ENCODE measurements at places on chromosomes 1 and 21.
A peak's percentile ranks its signal among the peaks of the same experiment; 100 is the strongest.

- peak; percentile 57 for DNase-seq
These were observed 3.4 kb downstream of the ADGRB2 start for GRCh38 chr1:31760471-31761470.

GRCh38 chr1:13792419-13792818 is 92.4 kb downstream of the PRDM2 start:
- no peak for DNase-seq

DNA sequence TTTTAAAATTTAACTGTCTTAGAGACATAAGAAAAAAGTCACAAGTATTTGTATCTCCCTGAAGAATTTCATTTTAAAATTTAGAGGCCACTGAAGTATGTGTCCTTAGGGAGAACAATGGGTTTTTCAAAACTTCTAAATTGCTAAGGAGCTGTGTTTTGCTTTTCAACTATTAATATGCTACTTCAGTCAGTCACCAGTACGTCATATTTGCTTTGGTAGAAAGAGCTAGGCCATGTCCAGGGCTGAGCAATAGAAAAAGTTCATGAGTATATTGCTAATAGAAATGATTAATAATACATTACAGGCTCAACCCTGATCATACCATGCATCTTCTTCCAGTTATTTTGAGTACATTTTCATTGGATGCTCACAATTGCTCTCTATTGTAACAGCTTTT is 1.7 kb upstream of the SGIP1 start:
- DNase-seq = no peak

GRCh38 chr1:67723620-67724019 is 38.6 kb downstream of the GADD45A start:
- peak; percentile 53 for DNase-seq

- no peak for DNase-seq
These were observed 224.9 kb downstream of the GREM2 start for GRCh38 chr1:240387051-240387450.

DNA sequence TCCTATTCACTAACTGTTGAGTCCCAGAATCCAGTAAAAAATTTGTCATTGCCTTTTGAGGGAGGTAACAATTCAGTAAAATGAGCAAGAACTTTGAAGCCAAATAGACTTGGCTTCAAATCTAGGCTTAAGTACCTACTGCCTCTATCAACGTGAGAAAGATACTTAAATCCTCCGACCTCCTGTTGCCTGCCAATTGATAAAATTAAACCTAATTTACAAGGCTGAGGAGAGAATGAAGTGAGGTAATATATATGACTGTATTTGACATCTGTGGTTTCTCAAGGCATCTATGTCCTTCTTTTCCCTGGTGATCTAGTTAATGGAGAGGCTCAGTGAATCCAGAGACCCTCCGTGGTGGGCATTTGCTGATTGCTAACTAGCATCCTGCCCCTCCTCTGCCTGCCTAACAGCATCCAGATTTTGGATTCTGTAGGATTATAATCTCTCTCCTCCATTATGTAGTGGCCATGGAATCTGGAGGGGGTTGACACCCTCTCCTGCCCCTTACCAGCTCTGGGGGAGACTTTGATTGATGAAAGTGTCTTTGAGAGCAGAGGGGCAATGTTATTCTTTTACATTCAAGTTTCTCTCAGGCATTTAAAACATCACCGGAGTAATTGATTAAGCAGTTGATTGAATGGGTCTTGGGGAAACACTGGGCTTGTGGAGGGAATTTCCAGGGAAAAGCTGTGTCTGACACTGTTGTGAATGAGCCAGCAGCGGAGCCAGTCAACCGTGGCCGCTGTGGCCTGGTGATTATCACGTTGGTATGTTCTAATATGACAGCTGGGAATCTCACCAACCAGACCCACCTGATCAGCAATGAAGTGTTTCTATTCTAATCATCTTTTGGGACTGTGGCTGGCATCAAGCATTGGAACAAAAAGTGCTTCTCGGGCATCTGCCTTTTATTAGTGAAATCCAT is 140.7 kb upstream of the FAM78B start:
- no peak for DNase-seq

DNA sequence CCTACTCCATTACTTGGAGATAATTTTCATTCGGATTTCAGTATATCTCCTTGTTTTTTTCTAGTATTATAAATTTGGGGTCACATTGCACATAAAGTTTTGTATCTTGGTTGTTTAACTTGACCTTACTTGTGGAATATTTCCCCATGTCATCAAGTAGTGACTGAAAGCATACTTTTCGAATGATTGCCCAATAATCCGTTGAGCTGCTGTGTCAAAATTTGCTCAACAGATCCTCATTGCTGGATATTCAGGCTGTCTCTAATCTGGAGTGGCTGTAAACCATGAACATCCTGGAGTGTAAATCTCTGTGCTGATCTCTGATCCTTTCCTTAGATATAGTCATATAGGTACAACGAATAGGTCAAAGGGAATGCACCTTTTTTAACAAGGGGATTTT is 4.9 kb downstream of the NIPAL3 start:
- no peak for DNase-seq

DNA sequence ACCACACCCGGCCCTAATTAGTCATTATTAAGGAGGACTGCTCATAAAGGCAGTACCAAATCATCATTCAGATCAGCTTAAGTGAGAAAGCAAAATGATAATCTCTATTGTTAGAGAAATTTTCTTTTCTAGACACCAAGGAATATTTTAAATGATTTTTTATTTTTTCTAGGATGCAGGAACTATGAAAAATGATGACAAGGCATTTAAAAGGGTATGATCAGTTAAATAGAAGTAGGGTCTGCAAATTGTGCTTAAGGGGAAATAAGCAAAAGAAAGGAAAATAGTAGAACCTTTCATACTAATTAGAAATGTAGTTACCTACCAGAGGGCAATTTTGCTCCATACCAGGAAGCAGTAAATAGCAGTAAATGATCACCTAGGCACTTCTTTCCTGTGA is 21.6 kb upstream of the TEKT2 start:
- no peak for DNase-seq

GRCh38 chr21:37267269-37268185 is at the start of gene VPS26C:
TSS of gene VPS26C (minus strand) at chr21:37267334. CDS start at chr21:37267294, 40 bp downstream.
- DNase-seq = peak; percentile 100

- DNase-seq = no peak
These were observed 66.3 kb downstream of the ARHGEF10L start for GRCh38 chr1:17605582-17606344.

DNA sequence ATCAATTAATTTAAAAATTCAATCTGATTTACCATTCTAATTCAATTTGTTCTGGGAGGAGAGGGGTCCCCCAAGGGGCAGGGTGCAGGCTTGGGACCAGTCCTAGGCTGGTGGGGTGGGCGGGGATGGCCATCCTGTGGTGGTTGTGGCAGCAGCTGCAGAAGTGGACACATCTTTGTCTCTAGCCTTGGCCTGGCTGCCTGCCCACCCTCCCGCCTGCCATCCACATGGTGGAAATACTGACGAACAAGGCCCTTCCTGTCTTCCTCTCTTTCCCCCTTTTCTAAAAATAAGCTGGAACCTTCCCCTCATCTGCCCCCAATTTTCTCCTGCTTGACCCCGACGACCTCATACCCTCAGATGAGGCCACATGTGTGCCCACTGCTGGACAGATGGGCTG is 130.9 kb downstream of the FOXD2 start:
- DNase-seq = no peak

GRCh38 chr1:41462680-41463004 is 21.8 kb downstream of the EDN2 start:
- DNase-seq = no peak

DNA sequence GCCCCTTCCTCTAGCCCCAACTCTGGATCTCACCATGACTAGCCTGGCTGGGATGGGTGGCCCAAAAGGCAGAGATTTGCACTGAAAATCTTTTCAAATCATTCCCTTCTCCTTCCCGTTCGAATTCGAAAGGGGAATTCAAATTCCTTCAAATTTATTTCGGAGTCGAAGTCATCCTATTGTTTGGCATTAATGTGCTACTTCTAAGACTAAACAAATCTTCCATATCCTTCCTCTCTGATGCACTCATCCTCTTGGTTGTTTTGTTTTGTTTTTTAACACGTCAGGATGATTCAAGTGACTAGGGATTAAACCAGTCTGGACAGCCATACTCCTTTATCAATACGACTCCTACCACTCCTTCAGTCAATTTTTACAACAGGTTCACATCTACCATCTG is 95.5 kb upstream of the SGIP1 start:
- DNase-seq = no peak

GRCh38 chr1:83545066-83545862 is 453.7 kb downstream of the TTLL7 start:
- no peak for DNase-seq

DNA sequence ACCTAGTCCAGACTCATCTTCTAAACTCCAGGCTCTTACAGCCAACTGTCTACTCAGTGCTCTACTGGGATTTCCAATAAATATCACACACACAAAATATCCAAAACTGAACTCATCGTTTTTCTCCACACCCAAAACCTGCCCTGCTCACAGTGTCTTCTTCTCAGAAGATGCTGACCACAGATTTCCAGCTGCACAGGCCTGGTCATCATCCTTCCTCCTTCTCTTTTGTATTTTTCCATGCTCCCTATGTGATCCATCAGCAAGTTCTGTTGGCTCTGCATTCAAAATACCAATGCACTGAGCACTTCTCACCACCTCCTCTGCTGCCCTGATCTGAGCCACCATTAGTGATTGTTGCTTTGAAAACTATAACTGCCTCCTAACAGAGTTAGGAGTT is 159.5 kb upstream of the KAZN start:
- no peak for DNase-seq

- no peak for DNase-seq
These were observed 38.7 kb downstream of the TRIM62 start for GRCh38 chr1:33143176-33143575.

- DNase-seq = no peak
These were observed 500 bp upstream of the DOCK7 start for GRCh38 chr1:62688687-62689085.

DNA sequence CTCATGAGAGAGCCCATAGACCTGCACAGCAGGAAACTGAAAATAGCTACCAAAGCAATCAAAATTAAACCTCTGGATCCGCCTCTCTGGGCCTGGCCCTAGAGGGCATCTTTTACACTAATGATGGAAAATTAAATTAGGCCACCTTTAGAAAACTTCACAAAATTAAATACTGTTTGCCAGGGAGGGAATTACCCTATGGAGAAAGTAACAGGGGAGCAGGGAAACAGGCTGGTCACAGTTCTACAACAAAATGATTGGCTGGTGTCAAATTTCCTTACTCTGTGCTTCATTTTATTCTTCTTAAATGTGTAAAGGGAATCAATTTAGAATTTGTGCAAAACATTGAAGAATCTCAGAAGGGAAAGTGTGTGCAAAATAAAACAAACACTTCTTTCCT is 62.4 kb downstream of the SPATA46 start:
- DNase-seq = no peak

DNA sequence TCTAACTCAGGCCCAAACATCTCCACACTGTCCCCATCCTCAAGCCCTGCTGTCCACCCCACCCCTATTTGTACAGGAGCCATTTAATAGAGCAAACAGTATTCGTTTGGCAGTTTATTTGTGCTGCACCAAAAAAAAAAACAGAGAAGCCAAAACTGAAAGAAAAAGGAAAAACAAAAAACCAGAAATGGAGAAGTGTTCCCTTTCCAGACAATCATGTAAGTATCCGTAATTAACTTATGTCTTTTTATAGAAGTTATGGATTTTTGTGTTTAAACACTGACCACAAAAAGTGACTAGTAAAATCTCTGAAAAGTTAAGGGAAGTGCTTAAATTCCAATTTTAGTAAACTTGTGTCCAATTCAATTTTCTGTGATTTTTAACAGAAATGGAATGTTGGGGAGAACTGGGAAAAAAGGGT is 40.4 kb upstream of the ZBTB18 start:
- no peak for DNase-seq

- DNase-seq = no peak
These were observed 485.2 kb downstream of the PLPP3 start for GRCh38 chr1:56094168-56094567.
